ENCODE measurements at places on chromosomes 5 and 9.

DNA sequence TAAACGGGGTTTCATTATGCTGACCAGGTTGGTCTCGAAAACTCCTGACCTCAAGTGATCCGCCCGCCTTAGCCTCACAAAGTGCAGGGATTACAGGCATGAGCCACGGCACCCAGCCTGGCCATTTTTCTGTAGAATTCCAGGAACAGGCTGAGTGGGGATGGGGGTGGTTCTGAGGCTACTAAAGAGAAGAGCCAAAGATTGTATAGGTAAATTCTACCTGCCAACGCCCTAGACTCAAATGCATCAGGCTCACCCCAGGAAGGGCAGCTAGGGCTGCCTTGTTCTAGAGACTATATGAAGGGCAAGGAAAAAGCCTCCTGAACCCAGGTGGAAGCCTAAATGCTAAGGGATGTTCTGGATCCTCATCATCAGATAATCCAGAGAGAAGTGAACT lies 1.6 kb upstream of the C5orf52 start:
- no peak for DNase-seq

DNA sequence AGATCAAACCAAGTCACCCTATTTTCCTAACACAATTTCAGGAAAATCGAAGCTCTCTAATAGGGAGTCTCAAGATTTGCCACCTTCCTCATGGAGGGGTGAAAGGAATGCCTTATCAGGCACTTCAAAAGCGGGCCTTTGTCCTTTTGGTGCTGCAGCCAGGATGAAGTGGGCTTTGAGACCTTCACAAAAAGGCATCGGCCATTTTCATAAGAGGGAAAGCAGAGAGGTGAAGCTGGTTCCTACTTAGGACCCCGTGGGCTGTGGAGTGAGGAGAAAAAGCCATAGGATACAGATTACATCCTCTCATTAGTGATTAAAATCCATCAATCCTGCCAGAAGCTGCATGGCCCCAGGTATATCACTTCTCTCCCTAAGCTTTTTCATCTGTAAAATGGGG lies 859 bp downstream of the CDKN2AIPNL start:
- no peak for DNase-seq

DNA sequence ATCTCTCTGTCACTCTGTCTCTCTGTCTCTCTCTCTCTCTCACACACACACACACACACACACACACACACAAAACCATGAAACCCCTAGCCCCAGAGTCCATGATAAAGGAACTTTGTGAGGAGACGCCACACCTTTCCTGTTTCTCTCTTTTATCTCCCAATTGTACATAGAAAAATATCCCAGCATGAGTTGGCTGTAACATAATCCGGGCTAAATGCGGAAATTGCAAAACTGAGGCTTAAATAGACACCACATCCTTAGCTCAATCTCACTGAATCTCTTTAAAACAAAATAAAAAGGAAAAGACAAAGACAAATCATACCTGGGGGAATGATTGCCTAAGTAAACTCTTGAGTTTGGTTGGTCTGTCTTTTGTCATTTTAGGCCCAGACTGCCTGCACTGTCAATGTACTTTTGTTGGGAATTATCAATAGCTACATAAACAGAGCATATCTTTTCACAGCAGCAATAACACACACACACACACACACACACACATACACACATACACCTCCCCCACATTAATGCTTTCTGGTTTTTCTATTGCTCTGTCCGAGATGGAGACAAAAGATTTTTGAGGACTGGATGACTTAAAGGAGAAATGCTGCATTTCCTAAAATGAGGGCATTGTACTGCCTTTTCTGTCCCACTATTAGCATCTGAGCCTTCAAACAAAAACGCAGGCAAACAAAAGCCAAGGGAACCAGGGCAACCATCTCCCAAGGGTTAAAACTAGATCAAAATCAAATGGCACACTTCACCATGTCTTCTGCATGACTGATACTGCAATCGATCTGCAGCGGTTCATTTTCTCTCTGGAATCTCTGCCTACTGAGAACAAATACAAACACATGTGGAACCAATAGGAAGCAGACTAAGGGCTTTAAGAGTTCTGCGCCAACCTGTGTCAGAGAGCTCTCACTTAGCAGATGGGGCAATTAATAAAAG lies 321.5 kb downstream of the NFIB start:
- DNase-seq, result no peak

GRCh38 chr5:132473019-132473531 lies 17.5 kb downstream of the IRF1 start:
- no peak for DNase-seq

DNA sequence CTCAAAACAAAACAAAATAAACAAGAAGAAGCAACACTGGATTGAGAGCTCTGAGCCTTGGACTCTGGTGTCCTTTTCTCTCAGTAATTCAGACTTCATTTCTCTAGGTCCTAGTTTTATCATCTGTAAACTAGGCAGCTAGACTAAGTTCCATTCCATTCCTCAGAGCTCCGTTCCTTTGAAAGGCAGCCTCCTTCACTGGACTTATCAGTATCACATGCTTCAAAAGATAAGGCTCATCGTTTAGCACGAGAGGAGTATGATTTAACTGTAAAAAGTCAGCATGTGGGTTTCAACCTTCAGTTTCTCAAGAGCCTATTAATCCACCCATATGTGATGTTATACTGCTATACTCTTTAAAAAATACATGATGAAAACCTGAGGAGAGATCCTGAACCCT lies 1.6 kb downstream of the ATP10B start:
- no peak for DNase-seq

DNA sequence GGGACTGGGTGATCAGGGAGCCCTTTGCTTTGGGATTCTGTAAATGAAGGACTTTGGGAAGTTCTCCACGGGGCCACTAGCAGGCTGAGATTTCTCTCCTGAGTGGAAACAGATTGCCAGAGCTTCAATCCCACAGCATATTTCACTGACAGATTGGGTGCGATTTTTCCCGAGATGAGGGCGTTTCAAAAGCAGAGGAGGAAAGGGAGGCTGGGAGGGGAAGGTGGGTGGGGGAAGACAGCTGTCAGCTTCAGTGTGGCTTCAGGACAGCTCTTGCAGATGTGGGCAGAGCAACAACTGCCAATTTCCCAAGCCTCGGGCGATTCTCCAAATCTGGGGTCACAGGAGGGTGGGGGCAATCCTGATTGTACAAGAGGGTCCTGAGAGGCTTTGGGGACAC lies 258.5 kb upstream of the ADRA1B start:
- DNase-seq, result no peak

DNA sequence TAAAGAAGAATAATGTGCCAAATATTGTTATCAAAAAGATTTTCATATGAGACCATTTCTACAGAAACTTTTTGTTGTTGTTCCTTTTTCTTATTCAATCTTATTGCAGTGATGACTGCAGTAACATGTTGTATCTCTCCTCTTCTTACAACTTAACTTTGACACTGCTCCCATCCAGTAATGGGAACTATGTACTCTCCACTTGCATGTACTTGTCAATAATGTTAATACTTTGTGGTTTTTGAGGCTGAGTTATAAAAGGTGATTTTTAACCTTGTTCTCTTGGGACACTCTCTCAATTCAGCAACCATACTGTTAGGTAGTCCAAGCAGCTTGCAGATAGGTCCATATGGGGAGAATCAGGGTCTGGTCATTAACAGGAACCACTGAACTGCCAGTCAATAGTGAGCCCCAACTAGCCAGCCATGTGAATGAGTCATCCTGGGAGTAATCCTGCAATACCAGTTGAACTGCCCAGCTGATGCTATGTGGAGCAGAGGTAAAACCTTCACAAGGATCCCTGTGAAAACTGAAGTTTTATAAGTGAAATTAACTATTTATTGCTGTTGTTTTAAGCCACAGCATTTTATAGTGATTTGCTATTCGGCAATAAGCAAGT lies 199.6 kb upstream of the DAB2 start:
- peak; percentile 46 for DNase-seq

DNA sequence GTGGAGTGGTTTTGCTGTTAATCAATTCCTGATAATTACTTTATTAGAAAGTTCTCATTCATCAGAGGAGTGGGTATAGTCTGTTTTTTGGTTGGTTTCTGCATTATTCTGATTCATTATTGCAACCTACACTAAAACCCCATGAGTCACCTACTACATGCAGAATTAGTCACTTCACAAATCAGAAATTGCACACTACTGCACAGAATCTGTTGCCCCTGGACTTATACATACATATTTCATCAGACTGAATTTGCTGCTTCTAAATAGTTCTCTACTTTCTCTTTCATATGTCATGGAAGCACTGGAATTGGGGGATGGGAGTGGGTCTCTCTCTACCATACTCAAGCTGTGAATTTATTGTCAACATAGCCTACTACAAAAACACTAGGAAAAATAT lies 585.1 kb downstream of the DNAH5 start:
- no peak for DNase-seq

- no peak for DNase-seq
These were observed 208.9 kb downstream of the VPS13A start for GRCh38 chr9:77386187-77386586.

DNA sequence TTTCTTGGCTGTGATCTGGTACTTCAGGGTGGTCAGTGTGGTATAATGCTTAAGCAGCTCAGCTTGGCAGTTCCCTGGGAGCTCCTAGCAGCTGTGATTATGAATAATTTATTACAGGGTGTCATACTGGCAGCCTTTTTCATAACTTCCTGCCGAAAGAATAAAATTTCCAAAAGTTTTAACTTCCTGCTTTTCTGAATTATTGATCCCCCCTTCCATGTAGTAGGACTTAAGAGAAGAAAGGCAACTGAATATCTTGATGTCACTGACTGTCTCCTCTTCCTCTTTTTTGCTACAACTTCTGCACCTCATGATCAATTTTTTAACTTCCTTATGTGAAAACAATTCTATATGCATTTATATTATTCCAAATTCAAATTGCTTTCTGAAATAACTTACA lies 74.3 kb upstream of the SPEF2 start:
- DNase-seq, result no peak

- DNase-seq, result no peak
These were observed 249.8 kb upstream of the ZNF608 start for GRCh38 chr5:124996023-124996763.

DNA sequence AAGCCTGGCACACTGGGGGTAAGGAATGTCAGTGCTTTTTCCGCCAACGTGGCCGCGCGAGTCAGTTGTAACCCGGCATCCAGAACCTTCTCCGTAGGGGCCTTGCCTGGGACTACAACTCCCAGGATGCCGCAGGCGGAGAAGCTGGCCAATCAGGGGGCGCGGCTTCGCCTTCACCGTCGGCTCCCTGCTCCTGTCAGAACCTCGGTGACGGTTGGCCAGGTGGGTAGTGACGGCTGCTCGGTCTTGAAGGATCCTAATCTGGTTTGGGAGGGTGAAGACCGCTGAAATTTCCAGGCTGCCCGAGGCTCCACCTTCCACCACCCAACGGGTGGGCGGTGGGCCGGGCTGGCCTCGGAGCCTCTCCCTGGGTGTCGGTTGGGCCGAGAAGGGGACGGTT lies at the start of gene C5orf58:
TSS of gene C5orf58 (plus strand) at position 200 of the 400 bp plus-strand sequence. CDS start 1,992 bp downstream, outside the sequence.
- DNase-seq, result no peak

DNA sequence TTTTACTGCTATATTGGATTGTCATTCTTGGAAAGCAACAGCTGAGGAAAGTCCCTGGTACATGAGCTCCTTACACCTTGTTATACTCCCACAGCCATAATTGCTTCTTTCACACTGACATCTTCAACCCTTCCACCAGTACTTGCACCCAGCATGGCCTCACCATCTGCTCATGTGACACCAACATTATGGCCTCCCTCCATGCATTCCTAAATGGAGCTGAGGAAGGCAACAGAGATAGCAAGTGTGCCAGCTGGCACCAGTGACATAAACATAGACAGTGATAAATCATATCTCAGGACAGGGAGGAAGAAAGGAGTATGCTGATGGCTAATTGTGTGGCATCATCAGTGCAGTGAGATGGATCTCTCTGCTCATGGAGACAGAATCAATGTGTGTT lies 119.5 kb downstream of the BAAT start:
- no peak for DNase-seq

DNA sequence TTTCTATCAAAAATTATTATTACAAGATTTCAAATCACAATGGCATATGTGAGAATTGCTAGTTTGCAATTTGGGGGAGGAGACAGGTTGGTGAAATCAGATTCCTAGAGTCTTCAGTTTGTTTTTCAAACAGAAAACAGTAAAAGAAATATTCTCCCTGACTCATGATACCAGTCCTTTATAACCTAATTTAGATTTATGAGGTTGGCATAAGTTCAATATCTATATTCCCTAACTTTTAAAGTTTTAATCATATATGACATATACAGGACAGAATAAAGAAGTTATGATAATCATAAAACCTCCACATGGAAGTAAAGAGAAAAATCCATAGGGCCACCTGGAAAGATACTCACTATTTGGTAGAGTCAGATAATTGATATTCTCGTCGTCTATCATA lies 167.1 kb upstream of the GNA14 start:
- DNase-seq, result no peak

DNA sequence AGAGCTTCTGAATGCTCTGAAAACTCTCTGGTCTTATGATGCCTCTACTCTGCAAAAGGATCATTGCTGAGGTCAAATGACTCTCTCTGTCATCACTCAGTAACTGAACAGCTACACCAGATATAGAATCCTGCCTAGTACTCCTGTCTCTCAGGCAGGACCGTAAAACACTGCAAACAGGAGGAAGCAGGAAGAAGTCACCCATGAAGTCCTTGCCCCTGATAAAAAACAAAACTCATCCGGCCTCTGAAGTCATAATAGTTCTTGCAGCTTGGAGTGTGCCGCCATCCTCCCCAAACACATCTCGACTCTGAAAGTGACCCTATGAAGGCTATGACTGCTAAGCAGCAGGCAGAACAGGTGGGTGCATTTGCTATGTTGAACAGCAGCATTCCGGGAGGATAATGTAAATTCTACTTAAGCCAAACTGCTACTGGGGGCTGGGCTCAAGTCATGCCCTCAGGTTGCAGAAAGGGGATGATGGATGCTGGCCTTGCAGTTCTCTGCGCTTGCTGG lies 81.9 kb upstream of the FAM169A start:
- no peak for DNase-seq

GRCh38 chr5:50325237-50325832 lies 115.8 kb downstream of the EMB start:
- peak; percentile 15 for DNase-seq

- peak; percentile 75 for DNase-seq
These were observed 195.7 kb downstream of the AOPEP start for GRCh38 chr9:94922098-94922607.
